ENCODE measurements at places on chromosomes 12 and 14.
A peak's percentile ranks its signal among the peaks of the same experiment; 100 is the strongest.

DNA sequence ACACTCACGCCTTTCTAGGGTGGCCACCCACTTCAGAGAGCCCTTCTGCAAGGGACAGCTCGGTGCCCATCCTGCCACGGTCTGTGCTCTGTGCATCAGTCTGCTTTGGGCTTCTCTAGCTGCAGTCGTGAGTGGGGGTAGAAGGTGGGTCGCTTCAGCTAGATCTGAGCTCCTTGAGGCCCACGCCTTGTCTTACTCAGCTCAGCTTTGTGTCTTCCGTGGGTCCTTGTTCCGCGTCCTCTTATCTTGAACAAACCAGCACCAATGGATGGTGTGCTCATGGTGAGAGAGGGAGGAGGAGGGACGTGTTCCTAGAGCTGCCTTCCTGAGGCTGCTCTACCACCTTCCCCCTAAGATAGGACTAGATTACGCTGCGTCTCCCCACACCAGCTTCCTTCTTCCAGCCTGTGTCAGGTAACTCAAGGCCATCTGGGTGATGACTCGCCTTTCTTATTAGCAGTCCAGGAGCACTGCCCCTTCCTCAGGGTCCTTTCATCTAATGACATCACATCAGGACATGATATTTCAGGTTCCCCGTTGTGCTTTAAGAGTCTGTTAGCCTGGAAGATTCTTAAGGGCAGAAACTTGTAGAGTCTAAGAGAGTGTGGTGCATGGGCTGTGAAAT lies 118.8 kb downstream of the TSPAN9 start:
- DNase-seq = no peak

- DNase-seq = no peak
Measured at GRCh38 chr14:103298620-103299019, 35.4 kb upstream of the EIF5 start.

DNA sequence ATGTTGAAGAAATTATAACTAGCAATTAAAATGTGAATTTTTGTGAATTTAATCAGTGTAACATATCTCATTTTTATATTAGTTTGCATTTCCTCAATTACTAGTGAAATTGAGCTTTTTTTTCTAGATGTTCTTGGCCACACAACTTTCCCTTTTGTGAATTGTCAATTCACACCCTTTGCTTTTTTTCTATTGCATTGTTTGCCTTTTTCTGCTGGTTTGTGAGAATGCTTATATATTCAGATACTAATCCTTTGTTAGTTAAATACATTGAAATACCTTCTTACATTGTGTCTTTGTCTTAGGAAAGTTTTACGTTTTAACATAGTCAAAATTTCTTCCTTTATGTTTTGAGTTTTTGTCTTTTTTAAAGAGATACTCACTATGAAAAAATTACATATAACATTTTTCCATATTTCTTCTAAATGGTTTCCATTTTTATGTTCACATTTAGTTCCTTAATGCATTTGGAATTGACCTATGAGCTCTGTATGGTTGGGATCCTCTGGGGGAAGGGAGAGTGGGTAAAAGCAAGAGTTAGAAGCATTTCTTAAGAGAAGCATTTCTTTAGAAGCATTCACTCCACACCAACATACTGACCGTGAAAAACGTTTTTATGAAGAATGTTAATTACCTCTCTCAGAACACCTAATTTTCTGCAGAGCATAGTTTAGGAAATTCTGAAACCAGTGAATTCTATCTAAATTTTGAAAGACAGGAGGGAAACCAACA lies 126.0 kb downstream of the CAPZA3 start:
- no peak for DNase-seq

DNA sequence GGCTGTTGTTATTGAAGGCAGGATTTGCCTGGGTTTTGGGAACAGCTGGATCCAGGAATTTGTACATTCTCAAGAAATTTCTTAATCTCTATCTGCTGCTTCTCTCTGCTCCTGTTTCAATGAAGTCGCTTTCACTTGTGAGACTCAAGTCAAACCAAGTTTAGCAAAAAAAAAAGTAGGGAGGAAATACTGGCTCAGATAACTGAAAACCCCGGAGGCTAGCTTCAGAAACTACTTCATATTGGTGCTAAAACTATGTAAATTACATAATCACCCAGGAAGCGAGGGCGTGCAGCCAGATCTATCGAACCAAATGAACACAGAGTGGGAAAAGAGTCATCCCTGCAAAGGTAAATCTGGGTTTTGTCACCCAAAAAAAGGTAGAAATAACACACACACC lies 68.3 kb upstream of the FICD start:
- peak; percentile 43 for DNase-seq

DNA sequence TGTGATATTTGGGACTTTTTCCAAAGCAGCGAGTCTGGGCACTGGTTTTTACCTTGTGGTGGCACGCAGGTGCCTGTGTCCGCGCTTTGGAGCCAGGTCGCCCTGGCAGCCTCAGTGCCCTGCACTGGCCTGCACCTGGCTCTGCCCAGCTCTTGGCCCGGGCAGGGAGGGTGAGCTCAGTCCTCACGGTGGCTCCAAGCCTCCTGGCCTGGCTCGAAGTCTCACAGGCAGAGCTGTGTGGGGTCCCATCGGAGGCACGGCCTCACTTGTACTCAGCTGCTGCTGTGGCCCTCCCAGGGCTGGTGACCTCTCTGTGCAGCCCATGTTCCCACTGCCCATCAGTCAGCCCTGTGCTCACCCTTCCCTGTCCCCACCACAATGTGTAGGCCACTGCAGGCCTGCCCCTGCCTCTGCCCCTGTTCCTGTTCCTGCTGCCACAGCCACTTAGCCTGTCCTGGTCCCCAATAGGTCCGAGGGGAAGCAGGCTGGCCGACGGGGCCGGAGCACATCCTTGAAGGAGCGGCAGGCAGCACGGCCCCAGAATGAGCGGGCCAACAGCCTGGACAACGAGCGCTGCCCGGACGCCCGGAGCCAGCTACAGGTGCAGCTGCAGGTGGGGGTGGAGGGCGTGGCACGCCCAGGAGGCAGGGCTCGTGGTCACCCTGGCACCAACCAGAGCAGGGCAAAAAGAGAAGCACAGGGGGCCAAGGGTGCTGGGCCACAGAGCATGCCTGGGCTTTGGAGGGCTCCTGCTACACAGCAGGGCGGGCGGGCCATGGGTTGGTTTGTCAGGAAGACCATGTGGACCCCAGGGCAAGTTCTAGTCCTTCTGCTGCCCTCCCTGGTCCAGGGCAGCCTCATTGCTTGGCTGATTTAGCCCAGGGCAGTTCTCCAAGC lies 16.6 kb upstream of the TEX22 start:
- no peak for DNase-seq

GRCh38 chr12:5013266-5013730 lies 30.4 kb upstream of the KCNA5 start:
- no peak for DNase-seq

DNA sequence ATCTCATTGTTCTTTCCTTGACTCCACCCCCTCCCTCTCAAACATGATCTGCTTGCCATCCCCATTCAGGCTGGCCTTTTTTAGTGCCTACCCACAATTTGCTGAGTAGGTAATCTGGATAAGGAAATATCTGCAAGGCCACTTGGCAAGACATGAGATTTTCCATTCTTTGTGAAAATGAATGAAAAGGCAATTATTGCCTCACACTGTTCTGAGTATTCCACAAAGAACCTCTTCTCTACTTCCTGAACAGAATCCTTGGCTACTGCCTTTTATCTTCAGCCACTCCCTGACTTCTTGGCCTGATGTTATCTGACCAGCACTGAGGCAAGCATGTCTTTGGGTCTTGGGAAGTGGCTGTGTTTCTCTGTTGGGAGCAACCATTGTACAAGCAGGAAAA lies 263.2 kb upstream of the ATP2B1 start:
- DNase-seq = no peak

DNA sequence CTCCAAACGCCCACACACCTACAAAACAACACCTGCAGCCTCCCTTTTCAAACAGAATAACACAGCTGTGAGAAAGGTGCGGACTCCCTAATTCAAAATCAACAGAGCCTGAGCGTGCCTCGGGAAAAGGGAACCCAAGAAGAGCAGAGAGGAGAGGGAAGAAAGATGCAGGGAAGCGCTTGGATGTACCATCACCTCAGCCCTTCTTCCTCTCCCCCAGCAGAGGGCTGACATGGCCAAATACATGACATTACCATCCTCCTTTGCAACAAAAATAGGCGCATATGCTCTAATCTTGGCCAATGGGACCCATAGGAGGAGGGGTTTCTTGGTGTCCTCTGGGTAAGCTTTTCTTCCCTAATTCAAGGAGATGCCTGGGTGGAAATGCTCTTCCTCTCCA lies 78.0 kb downstream of the CPSF2 start:
- DNase-seq = no peak

GRCh38 chr14:104724407-104724980 lies 465 bp downstream of the ADSS1 start:
- DNase-seq = no peak

DNA sequence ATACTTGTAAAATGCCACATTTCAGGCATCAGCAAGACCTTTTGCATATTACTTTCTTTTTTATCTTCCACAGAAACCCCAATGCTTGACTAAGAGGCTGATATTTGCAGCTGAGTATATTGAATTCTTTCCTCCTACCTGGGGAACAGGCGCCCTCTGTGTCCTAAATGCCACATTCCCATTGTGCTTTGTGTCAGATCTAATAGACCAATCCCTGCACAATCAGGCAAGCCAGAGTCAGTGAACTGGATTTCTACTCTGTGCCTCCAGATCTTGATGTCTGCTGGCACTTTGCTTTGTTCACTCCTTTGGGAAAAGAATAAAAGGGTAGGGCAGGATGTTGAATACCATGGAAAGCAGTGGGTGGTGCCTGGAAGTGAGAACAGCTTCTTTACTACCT lies 22.4 kb upstream of the TAS2R42 start:
- no peak for DNase-seq

All from G401 (cell line).